ENCODE measurements at places on chromosomes 5 and 9.

DNA sequence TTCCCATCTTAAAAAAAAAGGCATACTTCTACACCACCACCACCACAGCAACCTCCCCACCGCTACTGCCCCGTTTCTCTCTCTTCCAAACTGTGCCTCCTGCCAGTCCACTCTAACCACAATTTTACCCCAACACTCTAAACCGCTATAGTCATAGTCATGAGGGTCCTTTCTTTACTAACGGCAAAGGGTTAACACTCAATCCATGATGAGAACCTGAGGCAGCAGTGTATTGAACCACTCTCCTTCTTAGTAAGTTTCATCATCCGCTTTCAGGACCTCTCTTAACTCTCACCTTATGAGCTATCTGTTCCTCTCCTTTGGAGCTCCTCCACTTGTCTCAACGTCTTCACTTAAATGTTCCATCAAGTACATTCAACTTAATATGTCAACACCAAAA is 34.0 kb downstream of the IDNK start:
- no peak for DNase-seq

GRCh38 chr5:14156650-14157492 is 13.7 kb downstream of the TRIO start:
- DNase-seq: no peak

GRCh38 chr9:36407122-36407723 is 7.2 kb upstream of the RNF38 start:
- DNase-seq: peak; percentile 79

DNA sequence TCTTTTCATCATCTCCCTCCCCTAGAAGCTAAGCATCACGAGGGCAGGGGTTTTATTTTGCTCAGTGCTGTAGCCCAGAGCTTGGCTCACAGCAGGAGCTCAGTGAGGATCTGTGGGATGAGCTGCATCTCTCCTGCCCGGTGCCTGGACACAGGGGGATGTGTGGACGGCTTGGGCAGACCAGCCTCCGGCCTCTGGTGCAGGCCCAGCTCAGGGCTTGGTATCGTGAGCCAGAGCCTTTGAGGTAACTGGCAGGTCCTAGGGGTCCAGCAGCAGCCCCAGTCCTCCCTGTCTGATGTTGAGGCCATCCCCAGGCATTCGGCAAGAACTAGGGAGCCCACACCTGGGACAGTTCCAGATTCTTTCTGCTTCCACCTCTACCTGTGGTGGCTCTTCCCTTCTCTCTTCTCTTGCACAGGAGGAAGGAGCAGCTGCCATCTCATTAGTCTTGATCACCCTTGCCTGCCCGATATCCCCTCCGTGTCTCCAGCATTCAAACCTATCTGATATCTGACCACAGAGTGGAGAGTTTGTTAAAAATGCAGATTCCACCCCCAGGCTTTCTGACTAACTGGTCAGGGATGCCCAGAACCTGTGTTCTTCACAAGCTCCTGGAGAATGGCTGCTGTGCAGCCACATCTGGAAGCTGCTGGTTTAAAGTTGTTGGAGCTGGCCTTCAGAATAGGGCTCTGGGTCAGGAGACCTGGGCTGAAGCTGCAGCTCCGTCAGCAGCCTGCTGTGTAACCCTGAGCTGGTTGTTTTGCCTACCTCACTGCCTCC is 7.9 kb upstream of the SLC6A7 start:
- DNase-seq: no peak

GRCh38 chr9:122055701-122056100 is 37.4 kb downstream of the TTLL11 start:
- no peak for DNase-seq

GRCh38 chr5:36897616-36898015 is 21.0 kb downstream of the NIPBL start:
- DNase-seq: no peak

GRCh38 chr9:136339173-136339957 is 12.0 kb downstream of the GPSM1 start:
- DNase-seq: peak; percentile 76

- DNase-seq: no peak
These were observed 228.5 kb downstream of the ENC1 start for GRCh38 chr5:74412066-74412465.

GRCh38 chr9:95505717-95506427 is 10.9 kb downstream of the PTCH1 start:
- no peak for DNase-seq

- no peak for DNase-seq
These were observed 975 bp downstream of the AGXT2 start for GRCh38 chr5:35046774-35047173.

GRCh38 chr9:126614088-126614454 is 343 bp downstream of the LMX1B start:
- DNase-seq: no peak

DNA sequence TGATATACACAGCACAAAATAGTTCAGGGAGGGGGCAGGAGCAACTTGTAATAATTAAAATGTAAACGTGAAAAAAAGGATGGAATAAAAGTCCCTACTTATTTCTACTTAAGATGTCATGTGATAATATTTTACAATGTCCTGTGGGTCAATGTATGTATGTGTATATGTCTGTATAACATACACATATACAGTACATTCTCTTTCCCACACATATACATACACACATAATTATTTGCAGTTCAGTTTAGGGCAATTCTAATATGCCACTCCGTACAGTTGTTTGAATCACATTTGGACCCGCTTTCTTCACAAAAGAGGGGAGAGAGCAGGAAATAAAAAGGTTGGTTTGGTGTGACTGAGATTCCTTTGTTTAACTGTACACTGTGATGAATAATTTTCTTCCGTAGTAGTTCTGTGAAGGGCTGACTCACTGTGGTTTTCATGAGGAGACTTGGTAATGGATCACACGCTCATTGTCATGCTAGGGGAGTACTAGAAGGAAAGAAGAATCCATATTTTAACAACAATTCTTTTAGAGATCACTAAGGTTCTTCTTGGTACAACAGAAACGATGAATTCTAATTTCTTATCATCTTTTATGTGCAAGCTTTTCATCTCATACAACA is 26.2 kb upstream of the ACOT12 start:
- no peak for DNase-seq

GRCh38 chr5:78543916-78544315 is 104.7 kb downstream of the LHFPL2 start:
- DNase-seq: no peak

- peak; percentile 30 for DNase-seq
These were observed 60.7 kb downstream of the HRH2 start for GRCh38 chr5:175718401-175719108.
